Hematopoietic multipotent progenitor cell treated with erythropoietin and hydrocortisone succinate and interleukin-3 and kit ligand, for 4 days (in vitro differentiated cells): ENCODE measurements at places on chromosomes 12 and 14.
A peak's percentile ranks its signal among the peaks of the same experiment; 100 is the strongest.

DNA sequence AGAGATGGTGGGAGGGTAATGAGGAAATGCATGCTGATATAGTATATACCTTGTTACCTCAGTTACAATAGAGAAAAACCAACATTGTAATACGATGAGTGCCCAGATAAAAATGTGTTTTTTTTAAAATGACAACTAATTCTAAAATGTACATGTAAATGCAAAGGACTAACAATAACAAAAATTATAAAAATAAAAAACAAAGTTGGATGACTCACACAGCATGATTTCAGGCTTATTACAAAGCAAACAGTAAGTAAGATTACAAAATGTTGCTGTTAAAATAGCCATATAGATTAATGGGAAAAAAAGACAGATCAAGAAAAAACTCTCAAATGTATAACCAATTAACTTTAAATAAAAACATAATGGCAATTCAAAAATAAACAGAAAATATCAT, 1099.4 kb downstream of the FSCB start:
- DNase-seq, result no peak

- no peak for DNase-seq
These were observed 217.9 kb downstream of the KIF21A start for GRCh38 chr12:39224971-39225370.

DNA sequence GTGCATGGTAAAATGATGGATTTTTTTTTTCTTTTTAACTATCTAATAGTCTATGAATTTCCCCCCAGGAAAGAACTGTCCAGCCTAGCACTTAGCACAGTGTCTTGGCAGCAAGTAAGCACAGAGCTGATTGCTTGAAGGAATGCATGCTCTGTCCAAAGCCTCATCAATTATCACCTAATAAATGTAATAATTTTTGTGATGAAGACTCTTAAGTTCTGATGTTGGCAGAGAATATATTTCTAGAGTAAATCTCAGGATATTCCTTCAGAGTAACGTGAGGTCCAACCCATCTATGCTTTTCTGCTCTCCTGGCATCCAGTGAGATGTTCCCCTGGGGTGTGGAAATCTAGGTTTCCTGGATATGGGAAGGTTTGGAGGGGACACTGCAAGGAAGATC, 152.4 kb downstream of the TMX1 start:
- DNase-seq, result no peak

- DNase-seq, result no peak
These were observed 10.8 kb downstream of the RAPGEF3 start for GRCh38 chr12:47747596-47748506.

GRCh38 chr12:65313719-65314317, 35.3 kb downstream of the MSRB3 start:
- peak; percentile 63 for DNase-seq

DNA sequence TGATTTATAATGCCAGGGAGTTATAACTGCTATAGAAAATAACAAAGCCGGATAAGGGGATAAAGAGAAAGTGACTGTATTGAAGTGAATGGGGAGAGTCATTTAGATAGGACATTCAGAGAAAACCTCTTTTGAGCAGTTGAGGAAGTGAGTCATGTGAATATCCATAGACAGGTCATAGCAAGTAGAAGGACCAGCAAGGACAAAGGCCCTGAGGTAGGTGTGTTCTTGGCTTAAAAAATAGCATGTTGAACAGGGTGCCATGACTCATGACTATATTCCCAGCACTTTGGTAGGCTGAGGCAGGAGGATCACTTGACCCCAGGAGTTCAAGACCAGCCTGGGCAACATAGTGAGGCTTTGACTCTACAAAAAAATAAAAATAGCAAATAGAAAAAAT, 51.5 kb upstream of the RAP1B start:
- DNase-seq, result no peak

DNA sequence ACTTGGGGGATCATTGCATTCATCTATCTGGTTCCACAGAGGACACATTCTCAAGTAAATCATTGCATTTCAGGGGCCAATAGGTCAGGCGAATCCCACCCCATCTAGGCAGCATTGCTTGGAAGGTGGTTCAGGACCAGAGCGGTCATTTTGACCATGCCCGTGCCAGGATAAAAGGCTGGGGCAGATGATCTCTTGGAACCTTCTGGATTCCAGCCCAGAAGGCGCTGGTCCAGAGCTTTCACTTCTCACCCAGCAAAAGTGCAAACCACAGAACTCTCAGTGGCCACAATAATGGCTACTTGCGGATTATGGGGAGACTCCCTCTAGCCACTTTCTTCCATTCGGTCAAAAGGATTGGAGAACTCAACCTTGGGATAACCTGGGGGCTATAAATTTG, 595 bp upstream of the KRT85 start:
- no peak for DNase-seq

GRCh38 chr12:92539976-92540781, 162.6 kb upstream of the PLEKHG7 start:
- peak; percentile 41 for DNase-seq

DNA sequence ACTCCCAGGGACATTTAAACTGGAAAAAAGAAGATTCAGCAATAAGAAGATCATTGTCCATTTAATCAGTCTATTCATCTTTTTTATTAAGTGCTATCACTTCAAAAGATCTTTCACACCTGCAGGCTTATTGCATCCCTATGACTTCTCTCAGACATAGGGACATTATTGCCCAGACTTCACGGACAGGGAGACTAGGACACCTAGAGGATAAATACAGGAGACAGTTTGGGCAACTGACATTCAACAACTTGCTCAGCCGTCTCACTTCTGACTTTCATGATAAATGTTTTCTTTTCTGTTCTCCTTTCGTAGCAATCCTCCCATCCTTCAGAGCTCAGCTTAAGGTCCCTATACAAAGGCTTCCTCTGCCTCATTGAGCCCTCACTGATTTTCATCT, 84.3 kb downstream of the TMEM30B start:
- DNase-seq, result no peak

DNA sequence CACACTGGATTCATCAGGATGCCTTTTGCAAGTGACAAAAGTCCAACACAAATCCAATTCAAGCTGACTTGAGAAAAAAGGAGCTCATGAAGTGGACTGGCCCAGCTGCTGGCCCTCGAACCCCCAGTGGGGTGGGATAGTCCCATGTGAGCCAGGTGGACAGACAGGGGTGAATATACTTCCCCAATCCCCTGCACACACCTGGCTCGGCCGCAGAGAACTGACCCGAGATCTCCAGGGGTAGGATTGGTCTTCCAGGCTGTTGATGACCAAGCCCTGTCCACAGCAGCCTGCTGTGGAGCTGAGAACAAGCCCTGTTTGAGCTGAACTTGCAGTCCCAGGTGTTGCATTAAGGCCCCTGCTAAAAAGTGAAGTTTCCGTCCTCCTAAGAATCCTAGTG, 56.2 kb downstream of the TPCN1 start:
- no peak for DNase-seq

- no peak for DNase-seq
These were observed 436.3 kb downstream of the DPF3 start for GRCh38 chr14:72457641-72458040.

DNA sequence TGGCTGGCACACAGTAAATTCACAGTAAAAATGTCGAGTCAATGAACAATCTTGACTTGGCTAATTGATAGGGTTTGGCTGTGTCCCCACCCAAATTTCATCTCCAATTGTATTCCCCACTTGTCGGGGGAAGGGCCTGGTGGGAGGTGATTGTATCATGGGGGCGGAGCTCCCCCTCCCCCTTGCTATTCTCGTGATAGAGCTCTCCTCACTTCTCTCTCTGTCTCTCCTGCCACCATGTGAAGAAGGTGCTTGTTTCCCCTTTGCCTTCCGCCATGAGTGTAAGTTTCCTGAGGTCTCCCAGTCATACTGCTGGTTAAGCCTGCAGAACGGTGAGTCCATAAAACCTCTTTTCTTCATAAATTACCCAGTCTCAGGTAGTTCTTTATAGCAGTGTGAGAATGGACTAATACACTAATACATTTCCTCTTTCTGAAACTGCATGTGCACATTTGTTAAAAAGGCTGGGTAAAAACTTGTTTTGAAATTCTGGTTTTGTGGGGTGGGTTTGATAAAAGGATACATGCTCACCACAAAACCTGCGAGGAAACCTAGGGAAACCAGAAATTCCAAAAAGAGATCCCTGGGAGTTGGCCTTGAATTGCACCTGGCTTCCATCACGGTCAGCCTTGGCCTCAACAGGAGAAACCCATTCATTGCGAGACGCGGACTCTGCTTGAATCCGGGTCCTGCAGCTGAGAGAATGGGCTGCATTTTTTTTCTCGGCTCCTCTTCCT, 16.2 kb upstream of the MYL2 start:
- DNase-seq, result no peak

- no peak for DNase-seq
These were observed 152.1 kb downstream of the ITPR2 start for GRCh38 chr12:26680727-26681455.

- peak; percentile 89 for DNase-seq
These were observed 98.8 kb downstream of the CALM1 start for GRCh38 chr14:90495357-90496276.

- DNase-seq, result no peak
These were observed 174.0 kb upstream of the C14orf180 start for GRCh38 chr14:104405360-104406226.

GRCh38 chr12:125399489-125399888, 334.3 kb downstream of the AACS start:
- DNase-seq, result no peak

GRCh38 chr12:74051848-74052247, 485.8 kb upstream of the ATXN7L3B start:
- DNase-seq, result no peak

DNA sequence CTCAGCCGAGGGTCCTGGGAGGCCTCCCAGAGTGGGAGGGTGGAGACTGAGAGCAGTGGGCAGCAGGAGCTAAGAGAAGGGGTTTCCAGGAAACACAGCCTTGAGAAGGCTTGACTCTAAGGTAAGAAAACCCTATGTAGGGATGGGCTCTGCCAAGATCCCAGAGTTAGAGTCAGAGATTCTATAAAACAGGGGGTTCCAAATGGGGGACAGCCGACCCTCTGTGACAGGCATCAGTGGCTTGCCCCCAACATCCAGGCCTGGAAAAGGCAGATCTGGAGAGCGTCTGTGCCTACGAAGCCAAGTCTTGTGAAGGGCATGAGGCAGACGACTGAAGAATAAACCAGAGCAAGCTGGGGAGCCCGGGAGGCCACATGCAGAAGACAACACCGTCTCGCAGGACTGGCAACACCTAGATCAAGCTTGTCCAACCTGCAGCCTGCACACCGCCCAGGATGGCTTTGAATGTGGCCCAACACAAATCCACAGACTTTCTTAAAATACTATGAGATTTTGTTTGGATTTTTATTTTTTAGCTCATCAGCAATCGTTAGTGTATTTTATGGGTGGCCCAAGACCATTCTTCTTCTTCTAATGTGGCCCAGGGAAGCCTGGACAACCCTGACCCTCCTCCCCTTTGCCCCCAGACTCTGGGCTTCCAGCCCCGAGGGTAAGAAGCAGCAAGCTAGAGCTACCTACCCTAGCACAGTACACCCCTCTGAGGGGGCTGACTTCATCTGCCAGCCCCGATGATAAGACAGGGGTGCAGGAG, 42.1 kb downstream of the PRMT8 start:
- DNase-seq, result no peak

GRCh38 chr12:76588881-76589565, 29.5 kb upstream of the OSBPL8 start:
- peak; percentile 87 for DNase-seq

DNA sequence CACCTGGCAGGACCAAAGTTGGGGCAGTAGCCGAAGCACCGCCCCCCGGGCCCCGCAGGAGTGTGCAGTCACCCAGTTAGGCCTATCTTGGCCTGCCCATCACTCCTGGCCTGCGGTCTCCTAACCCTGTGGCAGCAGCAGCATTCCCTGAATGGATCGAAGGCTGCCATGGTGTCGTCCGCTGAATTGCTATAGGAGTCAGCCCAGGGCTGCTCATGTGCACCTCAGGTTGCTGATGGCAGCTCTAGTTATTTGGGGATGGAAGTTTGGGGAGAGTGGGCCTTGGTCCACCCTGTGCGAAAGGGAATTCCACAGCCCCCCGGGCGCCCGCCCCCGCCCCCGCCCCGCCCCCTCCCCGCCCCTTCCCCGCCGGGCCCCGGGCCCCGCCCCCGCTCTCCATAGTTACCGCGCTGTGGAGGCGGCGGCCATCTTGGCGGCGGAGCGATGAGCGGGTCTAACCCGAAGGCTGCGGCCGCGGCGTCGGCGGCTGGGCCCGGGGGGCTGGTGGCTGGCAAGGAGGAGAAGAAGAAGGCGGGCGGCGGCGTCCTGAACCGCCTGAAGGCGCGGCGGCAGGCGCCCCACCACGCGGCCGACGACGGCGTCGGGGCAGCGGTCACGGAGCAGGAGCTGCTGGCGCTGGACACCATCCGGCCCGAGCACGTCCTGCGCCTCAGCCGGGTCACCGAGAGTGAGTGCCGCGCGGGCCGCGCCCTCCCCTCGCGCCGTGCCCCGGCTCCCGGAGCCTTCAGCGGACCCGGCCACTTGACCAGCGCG, at the start of gene UNC119B:
Gene UNC119B, plus strand, starts transcription at position 428 of the 774 bp plus-strand sequence. Its CDS starts 17 bp downstream, at position 445.
- peak; percentile 83 for DNase-seq

GRCh38 chr14:84129007-84129406, 1400.9 kb upstream of the FLRT2 start:
- DNase-seq, result peak; percentile 75

DNA sequence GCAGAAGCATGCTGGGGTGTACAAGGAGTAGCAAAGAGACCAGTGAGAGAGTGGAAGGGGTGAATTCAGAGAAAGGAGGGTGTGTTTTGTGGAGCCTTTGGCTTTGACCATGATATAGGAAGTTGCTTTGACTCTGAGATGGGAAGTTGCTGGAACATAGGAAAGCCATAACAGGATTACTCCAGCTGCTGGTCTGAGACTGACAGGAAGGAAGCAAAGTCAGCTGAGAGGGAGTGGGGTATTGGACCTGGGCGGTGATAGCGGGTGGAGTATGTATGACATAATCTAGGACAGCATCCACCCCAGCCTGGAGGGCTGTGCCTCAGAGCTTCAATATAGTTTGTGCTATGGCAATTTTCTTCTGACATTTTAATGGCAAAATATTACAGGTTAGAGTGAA, 324.4 kb downstream of the PDZRN4 start:
- peak; percentile 14 for DNase-seq

GRCh38 chr12:64001439-64001838, 156.9 kb downstream of the SRGAP1 start:
- no peak for DNase-seq

- no peak for DNase-seq
These were observed 381.2 kb upstream of the FAR2 start for GRCh38 chr12:28767836-28768348.

GRCh38 chr12:127310548-127310947, 956.4 kb upstream of the TMEM132C start:
- DNase-seq, result no peak
